ENCODE measurements at places on chromosomes 4 and X. TPM values are rescaled to one million over a fixed set of nuclear protein-coding genes. Genes with fewer than 3 reads are reported as not detected.

ITIH6 gene
- not detected for total RNA-seq

DNA sequence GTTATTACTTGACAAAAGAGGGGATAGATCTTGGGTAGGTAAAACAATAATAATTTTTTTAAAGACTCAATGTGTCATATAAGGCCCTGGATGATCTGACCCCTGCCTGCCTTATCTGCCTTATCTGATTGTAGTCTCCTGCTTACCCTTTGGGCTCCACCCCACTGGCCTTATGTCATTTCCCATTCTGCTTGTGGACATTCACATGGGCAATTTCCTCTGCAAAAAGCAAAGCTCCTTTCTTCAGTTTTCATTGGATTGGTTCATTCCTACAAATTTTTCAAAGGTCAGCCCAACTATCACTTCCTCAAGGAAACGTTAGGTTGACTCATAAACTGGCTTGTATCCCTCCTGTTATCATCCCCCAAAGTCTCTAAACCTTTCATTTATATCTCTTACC lies 15.7 kb upstream of the TET2 start:
- H3K4me1 ChIP-seq: no peaks in the 10 kb centered on the region
- H3K36me3 ChIP-seq: no peaks in the 10 kb centered on the region
- H3K27me3 ChIP-seq: no peaks in the 10 kb centered on the region
- H3K4me3 ChIP-seq: no peak overlapping the region
- no peak overlapping the region for H3K27ac ChIP-seq

GRCh38 chr4:4594285-4594920 lies 52.6 kb upstream of the STX18 start:
- no peaks in the 10 kb centered on the region for H3K36me3 ChIP-seq
- H3K4me1 ChIP-seq: no peaks in the 10 kb centered on the region
- no peak for DNase-seq
- H3K4me3 ChIP-seq: no peak overlapping the region
- no peaks in the 10 kb centered on the region for H3K27me3 ChIP-seq
- H3K27ac ChIP-seq: no peak overlapping the region

- H3K27ac ChIP-seq: no peak overlapping the region
- no peak for DNase-seq
- H3K4me1 ChIP-seq: no peaks in the 10 kb centered on the region
- H3K4me3 ChIP-seq: no peak overlapping the region
- no peaks in the 10 kb centered on the region for H3K27me3 ChIP-seq
- no peaks in the 10 kb centered on the region for H3K36me3 ChIP-seq
Observed at GRCh38 chr4:72954811-72955210, 114.7 kb downstream of the COX18 start.

DNA sequence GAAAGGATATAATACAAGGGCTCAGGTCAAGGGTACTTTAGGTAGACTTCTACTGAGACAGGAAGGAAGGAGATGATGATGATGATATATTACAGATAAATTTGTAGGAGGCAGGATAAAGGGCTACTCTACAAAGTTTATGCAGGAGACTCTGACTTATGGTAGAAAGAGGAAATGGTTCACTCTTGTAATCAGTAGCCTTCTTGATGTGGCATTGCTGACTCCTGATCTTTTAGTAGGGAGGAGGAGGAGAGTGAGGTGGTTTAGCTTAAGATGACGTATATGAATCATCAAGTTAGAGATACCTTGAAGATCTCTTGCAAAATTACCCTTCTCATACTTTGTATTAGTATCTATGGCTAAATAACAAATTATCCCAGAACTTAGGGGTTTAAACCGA lies 4.7 kb downstream of the BLTP1 start:
- H3K36me3 ChIP-seq: no peaks in the 10 kb centered on the region
- H3K27ac ChIP-seq: no peak overlapping the region
- no peak overlapping the region for H3K4me3 ChIP-seq
- H3K27me3 ChIP-seq: no peaks in the 10 kb centered on the region

GRCh38 chr4:158005021-158005420 lies 167.8 kb downstream of the GASK1B start:
- no peak overlapping the region for H3K4me3 ChIP-seq
- H3K27me3 ChIP-seq: no peaks in the 10 kb centered on the region
- DNase-seq: no peak

- no peak overlapping the region for H3K4me3 ChIP-seq
- no peak overlapping the region for H3K27ac ChIP-seq
- DNase-seq: no peak
- no peaks in the 10 kb centered on the region for H3K27me3 ChIP-seq
- H3K36me3 ChIP-seq: no peaks in the 10 kb centered on the region
- no peaks in the 10 kb centered on the region for H3K4me1 ChIP-seq
Observed at GRCh38 chrX:133776072-133776471, 209.3 kb downstream of the GPC3 start.

- no peaks in the 10 kb centered on the region for H3K27me3 ChIP-seq
- H3K4me3 ChIP-seq: no peak overlapping the region
- no peaks in the 10 kb centered on the region for H3K4me1 ChIP-seq
- H3K36me3 ChIP-seq: no peaks in the 10 kb centered on the region
- DNase-seq: no peak
- no peak overlapping the region for H3K27ac ChIP-seq
Observed at GRCh38 chr4:147498031-147498660, 17.2 kb downstream of the EDNRA start.

- no peak for DNase-seq
- H3K27me3 ChIP-seq: no peaks in the 10 kb centered on the region
- no peak overlapping the region for H3K27ac ChIP-seq
- H3K4me3 ChIP-seq: no peak overlapping the region
- H3K36me3 ChIP-seq: peaks cover 40% of the 10 kb centered on the region
Observed at GRCh38 chr4:3196670-3197359, 52.1 kb upstream of the MSANTD1 start.

DNA sequence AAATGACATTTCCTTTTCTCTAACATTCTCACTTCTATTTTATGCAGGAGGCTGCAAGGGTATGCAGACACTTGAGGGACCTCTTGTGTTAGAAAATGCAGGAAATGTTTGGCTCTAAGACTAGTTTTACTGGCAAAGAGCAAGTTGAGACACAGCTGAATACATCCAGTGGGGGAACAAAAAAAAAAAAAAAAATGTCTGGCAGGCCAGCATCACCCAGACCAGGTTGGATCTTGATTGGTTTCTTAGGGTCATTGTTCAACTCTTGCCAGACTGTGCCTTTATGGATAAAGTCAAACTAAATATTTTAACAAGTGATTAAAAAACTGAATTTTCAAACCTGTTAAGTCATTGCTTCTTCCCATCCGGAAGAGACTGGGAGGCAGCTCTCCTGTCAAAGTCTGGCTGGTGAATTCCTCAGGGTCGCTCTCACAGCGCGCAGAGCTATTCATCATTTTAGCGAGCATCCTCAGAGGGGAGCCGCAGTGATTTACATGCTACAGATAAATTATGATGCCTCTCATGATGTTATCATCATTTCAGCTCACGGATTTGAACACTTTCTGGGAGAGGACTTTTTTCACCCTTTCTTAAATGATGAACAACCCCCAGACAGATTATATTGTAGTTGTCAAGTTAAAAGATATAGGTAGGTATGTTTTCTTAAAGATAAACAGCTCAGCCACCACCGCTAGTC lies 23.6 kb upstream of the PACRGL start:
- H3K27me3 ChIP-seq: no peaks in the 10 kb centered on the region
- no peaks in the 10 kb centered on the region for H3K4me1 ChIP-seq
- H3K36me3 ChIP-seq: no peaks in the 10 kb centered on the region
- no peak for DNase-seq
- H3K4me3 ChIP-seq: no peak overlapping the region

- no peaks in the 10 kb centered on the region for H3K36me3 ChIP-seq
- DNase-seq: no peak
- no peaks in the 10 kb centered on the region for H3K27me3 ChIP-seq
Observed at GRCh38 chr4:18664171-18664570, 642.6 kb upstream of the LCORL start.

DNA sequence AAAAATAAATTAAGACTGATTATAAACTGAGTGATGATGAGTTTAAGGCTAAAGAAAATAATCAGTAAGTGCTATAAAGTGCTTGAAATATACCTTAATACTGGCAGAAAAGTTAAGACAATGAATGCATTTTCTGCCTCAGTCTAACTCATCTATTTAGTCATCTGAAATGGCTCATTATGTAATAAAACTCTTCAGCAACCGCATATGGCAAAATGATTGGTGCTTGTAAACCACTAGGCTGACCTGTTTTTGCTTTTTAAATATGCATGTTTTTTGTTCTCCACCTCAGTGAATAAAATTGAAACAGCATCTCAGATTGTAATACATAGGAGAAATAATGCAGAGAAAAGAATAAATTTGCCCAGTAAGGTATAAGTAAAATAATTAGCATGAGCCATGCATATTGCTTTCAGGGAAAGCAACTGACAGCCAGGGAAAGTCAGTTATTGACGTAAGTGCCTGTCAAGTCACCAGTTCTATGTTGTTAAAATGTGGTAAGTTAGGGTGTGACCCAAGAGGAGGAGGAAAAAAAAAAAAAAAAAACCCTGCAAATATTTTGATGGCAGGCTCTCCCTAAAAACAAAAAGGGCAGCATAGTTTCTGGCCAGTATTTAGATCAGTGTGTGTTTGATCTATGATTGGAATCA lies 167.5 kb downstream of the PALLD start:
- DNase-seq: no peak
- no peaks in the 10 kb centered on the region for H3K4me1 ChIP-seq
- H3K4me3 ChIP-seq: no peak overlapping the region
- no peak overlapping the region for H3K27ac ChIP-seq

- H3K27me3 ChIP-seq: no peaks in the 10 kb centered on the region
- no peak overlapping the region for H3K27ac ChIP-seq
- no peak overlapping the region for H3K4me3 ChIP-seq
- DNase-seq: no peak
Observed at GRCh38 chr4:55336138-55337034, 9.7 kb upstream of the SRD5A3 start.

Measured in GM12878 (cell line).